ENCODE measurements at places on chromosomes 6 and 20.
A peak's percentile ranks its signal among the peaks of the same experiment; 100 is the strongest.

DNA sequence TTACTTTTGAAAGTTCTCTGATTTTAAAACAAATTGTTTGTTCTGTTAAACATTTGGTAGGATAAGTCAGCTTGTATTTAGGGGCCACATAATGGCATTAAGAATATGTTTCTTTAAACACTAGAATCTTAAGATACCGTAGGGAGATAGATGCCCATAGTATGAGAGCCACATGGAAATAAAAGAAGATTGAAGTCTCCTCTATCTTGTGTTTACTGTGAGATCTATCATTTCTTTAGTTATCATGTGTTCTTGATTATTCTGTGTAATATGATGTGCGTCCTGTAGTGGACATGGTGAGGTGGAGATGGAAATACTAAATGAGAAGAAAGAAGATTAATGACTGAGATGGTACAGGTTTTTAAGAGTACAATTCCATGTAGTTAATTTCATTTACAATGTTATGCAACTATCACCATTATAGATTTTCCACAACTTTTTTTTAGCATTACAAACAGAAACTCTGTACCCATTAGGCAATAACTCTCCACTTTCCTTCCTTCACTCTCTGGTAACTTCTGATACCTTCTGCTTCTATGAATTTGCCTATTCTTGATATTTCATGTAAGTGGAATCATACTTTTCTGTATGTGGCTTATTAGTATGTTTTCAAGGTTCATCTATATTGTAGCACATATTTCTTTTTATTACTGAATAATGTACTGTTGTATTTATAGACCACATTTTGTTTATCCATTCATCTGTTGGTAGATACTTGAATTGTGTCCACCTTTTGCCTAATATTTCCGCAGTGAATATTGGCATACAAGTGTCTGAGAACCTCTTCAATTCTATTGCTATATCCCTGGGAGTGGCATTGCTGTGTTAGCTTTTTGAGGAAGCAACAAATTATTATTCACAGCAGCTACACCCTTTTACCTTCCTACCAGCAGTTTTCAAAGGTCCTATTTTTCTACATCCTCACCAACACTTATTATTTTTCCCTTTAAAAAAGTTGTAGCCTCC, 11.5 kb downstream of the RNF146 start:
- DNase-seq, result no peak

- DNase-seq, result no peak
Measured at GRCh38 chr20:48460681-48461080, 367.1 kb downstream of the PREX1 start.

DNA sequence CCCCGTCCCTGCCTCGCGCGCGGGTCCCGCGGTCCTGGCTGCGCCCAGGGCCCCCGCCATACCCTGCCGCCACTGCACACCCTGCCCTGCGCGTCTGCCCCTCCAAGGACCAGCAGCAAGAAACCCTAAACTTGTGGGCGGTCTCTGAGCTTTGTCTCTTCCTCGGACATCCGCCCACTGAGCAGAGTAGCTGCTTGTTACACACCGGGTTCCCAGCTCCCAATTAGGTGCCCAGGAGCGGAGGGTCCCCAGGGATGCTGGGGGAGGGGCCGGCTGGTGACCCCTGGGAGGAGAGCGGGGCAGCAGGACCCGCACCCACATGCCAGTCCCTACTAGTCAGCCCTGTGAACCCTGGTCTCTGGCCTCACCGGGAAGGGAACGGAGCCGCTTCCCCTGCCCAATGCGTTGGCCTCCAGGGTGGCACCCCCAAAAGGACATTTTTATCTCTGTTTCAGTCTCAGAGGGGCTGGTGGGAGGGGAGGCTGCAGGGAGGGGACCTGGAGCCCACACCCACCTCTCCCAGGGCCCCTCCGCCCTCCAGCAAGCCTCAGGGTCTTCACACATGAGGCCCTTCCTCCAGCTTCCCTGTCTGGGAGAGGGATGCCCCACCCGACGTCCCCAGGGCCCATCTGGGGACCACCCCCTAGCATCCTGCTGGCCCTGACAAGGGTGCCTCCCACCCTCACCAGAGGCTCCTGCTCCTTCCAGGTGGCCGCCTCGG, 10.5 kb downstream of the STMN3 start:
- DNase-seq, result no peak

DNA sequence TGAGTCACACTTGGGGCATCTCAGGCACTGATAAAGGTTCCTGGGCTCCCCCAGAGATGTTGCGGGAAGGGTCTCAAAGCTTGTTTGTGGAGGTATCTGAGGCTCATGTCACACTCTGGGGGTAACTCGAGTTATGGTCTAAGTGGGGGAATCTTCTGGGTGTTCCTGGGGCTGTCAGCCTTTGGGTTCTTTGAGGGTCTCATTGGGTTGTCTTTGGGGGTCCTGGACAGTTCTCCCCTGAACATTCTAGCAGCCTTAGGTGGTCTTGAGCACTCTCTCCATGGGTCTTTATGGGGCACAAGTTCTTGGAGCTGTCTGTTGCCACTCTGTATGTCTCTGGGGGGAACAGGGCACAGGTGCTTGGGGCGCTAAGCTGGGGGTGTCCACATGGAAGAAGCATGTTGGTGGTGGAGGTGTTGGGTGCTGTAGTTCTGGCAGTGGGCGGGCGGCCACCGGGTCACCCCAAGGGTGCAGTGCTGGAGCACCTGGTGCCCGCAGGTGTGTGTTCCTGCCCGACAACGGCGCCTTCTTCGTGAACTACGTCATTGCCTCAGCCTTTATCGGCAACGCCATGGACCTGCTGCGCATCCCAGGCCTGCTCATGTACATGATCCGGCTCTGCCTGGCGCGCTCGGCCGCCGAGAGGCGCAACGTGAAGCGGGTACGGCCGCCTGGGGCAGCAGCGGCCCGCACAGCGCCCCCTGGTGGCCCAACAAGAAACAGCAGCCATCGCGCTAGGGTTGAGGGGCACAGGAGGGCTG, 7.1 kb upstream of the CAPN11 start:
- DNase-seq, result peak; percentile 94

DNA sequence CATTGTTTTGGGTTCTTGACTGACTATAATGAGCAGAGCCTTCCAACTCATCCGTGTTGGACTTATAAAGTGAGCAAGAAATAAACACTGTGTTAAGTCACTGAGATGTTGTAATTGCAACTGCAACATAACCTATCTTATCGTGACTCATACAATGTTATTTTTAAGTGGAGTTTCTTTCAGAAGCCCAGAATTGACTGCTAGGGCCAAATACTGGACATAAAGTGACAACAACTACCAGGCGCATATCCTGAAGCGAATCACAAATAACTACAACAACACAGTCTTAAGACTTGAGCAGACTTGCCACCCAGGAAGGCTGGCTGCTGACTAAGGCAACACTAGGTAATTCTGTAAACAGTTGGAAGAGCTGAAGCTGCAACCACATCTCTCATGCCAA, 326.6 kb downstream of the COL12A1 start:
- no peak for DNase-seq

GRCh38 chr20:4664691-4665360, 56.9 kb upstream of the PRND start:
- DNase-seq, result no peak

DNA sequence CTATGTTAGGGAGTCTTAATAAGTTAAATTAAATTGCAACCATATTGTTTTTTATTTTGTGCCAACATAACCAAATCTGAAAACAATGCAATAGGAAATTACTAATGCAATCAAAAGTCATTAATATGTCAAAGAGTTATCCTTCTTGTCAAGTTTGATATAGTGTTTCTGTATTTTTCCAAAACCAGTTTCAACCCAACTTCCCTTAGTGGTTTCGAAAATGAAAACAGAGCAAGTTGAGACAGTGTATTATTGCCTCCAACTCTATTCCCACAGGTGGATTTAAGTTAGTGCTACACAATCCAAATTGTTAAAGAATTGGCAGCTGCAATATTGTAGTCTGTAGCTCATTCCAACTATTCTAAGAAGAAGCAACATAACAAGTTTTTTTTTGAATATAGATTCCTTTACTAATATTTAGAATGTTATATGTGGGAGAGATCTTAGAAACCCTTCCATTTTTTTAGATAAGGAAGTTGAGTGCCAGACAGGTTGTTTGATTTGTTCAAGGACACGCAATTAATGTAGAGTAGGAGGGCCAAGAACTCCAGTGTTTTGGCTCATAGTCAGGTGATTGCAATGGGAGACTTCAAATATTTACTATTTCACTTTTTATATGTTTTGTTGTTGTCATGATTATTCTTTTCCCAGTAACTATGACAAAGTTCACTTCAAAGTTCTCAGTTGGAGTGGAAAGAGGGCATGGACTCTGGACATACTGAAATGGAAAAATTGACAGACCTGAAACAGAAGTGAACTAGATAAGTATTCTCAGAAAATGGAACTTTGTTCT, 282.4 kb upstream of the HSF2 start:
- DNase-seq, result no peak

DNA sequence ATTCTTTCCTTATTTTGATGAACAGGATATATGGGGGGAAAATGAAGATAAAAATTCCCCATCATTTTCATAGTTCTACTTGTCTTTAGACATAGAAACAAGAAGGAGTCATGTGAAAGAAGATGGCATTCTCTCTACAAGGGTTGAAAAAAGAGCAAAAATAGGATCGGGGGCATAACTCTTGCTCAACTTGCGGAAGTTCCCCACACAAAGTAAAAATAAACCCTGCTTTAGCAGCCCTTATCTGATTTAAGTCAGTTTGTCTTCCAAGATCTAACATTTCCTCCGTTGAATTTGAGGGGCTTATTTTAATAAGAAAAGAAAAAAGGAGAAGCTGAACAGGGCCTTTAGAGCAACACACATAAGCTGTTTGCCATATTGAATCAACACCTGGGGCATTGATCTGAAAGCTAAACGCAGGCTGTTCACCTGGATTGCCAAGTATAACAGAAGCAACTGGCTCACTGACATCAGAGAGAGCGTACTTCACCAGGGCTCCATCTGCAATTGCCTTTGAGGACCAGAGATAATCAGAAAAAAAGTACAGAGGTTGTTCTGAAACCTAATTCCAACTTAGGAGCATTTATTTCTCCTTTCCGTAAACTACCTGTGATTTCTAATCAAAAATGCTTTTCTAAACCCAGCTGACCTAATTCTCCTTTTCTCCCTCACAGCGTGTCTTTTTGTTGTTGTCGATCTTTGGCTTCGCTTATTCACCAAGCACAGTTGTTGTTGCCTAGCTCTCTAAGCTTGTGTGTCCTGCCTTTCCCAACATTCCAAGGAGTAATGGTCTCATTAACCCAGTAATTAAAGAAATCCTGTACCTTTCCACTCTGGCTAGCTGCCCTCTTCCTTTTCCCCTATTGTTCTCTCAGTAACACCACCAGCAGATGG, 568.0 kb downstream of the KIF16B start:
- no peak for DNase-seq

DNA sequence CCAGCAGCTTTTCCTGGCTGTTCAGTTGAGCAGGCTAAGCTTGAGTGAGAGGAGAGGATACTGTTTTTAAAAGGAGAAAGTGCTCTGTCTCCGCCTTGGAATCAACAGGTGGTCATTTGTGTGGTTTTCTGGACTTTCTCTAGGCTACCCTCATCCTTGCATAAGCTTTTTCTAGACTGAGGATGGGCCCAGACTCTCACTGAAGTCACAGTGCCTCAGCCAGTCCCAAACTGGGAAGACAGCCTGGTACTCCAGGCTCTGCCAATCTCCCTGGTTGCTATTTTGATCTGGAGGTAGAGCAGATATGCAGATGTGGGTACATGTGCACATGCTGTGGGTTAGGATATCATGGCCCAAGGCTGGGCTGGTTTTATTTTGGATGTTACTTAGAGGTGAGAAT, 7.0 kb downstream of the SCUBE3 start:
- DNase-seq, result no peak

DNA sequence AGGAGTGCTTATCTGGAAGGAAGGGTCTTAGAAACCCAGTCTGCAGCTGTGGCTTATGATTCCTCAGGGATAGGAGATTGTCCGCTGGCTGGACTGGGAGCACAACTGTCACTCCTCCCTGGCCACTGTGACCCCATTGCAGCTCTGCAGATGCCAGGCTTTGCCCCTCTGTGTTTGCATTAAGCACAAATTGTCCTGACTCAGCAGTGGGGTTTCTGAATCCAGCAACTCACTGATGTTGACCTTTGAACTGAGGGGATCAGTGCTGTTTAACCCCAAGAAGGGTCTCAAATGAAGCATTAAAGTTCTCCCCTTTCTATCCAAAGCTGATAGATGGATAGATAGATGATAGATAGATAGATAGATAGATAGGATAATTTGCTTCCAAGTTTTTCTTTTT, 29.5 kb downstream of the DACT2 start:
- no peak for DNase-seq

GRCh38 chr6:160256445-160256844, 2.2 kb downstream of the SLC22A2 start:
- DNase-seq, result no peak

- no peak for DNase-seq
Measured at GRCh38 chr20:58760856-58761255, 68.3 kb downstream of the NPEPL1 start.

- DNase-seq, result no peak
Measured at GRCh38 chr6:129469070-129469662, 240.8 kb downstream of the ARHGAP18 start.

- DNase-seq, result no peak
Measured at GRCh38 chr6:121135425-121135824, 198.9 kb downstream of the TBC1D32 start.

- no peak for DNase-seq
Measured at GRCh38 chr6:130150906-130151305, 71.8 kb downstream of the SAMD3 start.

DNA sequence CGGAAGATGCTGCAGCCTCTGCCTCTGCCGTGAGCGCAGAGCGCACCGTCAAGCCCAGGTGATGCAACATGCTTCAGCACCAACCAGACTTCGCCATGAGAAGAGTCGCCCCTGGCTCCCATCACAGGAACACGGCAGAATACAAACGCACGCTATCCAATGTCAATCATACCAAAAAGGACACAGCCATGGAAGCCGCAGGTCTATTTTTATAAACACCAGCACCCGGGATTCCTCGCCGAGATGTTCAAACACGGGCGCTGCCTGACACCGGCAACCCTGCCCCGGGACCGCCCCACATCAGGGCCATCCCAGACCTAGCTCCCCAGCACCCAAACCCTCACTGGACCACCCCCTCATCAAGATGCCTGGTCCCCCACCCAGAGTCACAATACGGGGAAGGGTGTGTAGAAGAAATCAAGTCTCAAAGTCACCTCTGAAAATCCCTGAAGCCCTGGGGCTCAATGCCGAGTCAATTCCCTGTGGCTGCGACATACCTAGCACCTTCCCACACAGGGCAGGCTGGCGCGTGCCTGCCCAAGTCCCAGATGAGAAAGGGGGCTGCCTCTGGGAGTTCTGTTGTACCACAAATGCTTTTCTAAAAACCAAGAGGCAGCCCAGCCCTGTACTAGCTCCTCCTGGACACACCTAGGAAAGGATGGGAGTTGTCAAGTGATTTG, 17.9 kb downstream of the TAF4 start:
- DNase-seq, result peak; percentile 34

DNA sequence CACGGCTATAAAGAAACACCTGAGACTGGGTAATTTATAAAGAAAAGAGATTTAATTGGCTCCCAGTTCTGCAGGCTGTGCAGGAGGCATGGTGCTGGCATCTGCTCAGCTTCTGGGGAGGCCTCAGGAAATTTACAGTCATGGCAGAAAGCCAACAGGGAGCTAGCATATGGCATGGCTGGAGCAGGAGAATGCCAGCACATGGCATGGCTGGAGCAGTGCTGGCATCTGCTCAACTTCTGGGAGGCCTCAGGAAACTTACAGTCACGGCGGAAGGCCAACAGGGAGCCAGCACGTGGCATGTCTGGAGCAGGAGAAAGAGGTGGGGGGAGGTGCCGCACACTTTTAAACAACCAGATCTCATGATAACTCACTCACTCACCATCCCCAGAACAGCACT, 32.5 kb upstream of the DACT2 start:
- no peak for DNase-seq
